NCI-H526 (cell line): ENCODE measurements at places on chromosomes 16 and 17.

GRCh38 chr17:60256174-60256573, 106.4 kb downstream of the CA4 start:
- DNase-seq: no peak

DNA sequence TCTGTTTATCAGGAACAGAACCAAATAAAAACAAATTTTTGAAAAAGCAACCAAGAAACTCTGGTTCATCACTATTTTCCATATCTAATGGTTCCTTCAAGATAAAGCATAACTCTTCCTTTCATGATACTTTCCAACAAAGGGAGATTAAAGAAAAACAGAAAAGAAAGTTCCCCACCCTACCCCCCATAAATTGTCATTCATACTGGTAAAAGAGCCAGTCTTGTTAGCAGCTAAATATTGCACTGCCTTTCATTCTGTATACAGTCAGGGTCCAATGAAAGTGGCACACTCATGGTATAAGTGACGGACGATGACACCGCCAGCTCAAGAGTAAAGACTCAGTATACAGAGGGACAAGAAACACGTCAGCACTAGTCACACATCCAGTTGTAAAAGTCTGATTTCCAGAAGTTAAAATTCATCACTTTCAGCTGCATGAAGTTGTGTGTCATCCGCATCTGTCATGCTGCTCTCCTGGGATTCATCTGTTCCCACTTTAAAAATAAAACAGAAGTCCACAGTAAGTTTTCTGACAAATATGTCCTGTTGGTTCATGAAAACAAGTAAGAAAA, 68.5 kb downstream of the CDC27 start:
- DNase-seq: no peak

- no peak for DNase-seq
Observed at GRCh38 chr16:86517652-86518258, 7.4 kb downstream of the FOXF1 start.

DNA sequence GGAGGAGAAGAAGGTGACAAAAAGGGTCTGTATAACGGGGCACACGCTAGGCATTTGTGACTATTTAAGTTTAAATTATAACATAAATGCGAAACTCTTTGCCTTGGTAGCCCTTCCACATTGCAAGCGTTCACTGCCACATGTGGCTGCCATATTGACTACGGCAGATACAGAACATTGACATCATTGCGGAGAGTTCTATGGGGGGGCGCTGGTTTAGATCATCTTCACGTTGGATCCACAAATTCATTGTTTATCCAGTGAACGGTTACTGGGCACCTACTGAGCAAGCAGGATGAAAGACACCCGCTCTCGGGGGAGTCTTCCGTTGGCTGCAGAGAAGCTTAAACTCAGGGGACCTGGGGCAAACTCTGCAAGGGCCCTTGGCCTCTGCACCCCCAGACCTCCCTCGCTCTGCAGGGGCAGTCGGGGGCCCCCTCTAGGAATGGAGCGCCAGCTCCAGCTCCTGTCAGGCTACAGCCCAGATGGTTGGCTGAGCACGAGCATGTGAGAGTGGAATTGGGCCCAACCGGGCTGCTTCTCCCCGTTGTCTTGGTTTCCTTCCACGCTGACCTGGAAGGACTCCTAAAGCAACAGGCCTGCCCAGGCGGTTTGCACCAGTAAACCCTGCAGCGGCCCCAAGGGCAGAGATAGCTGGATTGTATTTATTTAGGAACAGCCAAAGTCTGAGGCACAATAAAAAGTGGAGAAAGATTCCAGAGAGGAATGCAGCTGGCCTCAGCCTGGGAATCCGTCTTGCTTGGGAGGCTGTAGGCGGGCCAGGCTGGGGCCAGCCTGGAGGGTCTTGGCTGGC, 172.2 kb downstream of the SEC14L1 start:
- no peak for DNase-seq

GRCh38 chr16:75305364-75306098, 54.1 kb upstream of the BCAR1 start:
- DNase-seq: no peak

DNA sequence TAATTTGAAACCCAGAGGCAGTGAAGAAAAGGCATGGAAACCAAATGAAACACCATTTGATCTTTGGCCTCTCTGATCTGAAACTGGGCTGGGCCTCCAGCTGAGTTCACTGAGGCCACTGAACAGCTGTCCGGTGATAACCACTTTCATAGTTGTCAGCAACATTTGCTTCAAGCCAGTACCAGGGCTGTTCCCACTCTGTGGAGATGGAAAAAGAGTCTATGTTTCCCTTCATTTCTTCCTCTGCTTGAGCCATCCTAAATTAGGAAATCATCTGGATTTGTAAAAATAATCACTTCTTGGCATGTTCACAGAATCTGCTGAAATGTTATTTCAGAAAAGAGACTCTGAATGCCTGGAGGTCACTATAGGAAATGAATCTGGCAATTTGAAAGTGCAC, 119.3 kb downstream of the STX8 start:
- no peak for DNase-seq

GRCh38 chr16:31397096-31397660, 4.0 kb downstream of the ITGAD start:
- no peak for DNase-seq
